SJCRH30 (cell line): ENCODE measurements at places on chromosomes 2 and 18. TPM values are rescaled to one million over a fixed set of nuclear protein-coding genes. Genes with fewer than 3 reads are reported as not detected.
A peak's percentile ranks its signal among the peaks of the same experiment; 100 is the strongest.

DNA sequence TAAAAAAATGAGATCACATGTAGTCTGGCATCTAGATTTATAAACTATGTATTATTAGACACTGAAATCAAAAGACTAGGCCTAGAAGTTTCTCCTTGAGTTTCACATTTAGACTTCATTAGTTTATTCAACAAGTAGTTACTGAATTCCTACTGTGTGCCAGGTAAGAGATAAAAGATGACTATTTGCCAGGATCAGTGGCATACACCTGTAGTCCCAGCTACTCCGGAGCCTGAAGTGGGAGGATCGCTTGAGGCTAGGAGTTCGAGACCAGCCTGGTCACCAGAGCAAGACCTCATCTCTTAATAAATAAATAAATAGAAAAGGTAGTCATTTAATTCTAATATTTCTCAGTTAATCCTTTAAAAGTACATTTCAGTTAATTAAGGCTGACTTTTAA, 2.1 kb downstream of the FAM98A start:
- no peak for DNase-seq

The PROKR1 gene
- total RNA-seq: 0.03 TPM in 1 of 2 replicates, not detected in the other

DNA sequence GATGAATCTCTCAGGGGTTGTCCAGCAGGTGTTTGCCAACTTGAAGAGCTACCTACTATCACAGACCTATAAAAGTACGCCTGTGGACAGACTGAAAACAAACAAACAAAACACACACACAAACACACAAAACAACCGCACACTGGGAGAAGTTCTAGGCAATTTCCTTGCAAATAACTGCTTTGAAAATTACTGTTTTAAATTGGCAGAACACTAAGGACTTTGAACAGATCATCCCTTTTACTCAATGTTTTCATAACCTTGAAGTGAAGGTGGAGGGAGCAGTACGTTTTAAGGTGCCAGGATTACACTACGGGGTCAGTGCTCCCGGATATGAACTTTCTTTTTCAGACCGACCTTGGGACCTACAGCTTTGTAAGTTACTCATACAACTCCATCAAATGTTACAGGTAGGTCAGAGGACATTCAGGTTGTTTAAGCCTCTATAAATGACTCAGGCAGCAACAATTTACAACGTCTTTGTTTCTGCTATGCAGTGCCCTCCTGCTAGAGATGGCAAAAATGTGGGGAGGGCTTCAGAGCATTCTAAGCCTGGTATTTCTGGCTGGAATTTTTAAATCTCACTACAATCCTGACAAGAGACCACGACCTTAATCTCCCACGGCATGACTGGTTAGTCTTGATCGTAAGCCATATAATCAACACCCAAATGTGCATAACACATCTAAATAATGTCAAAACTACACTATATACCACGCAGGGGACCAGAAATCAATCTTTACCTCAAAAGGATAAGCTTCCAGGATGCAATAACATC, 1.4 kb upstream of the SLC20A1 start:
- DNase-seq: no peak

DNA sequence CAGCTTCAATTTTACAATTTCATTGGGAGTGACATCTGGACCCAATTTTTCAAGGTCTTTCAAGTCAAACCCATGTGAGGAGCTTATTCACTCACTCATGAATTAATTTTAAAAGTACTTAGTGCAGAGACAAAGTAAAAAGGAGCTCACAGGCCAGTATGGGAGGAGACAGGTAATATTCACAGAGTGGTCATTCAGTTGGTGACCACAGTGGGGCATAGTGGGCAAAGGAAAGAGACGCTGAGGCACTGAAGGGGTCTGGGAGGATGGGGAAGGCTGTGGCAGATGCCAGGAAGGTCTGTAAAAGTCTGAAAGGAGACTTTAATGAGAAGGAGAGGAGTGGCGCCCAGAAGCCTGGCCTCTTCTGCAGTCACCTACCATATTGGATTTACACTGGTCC, 76.0 kb downstream of the CD8B2 start:
- no peak for DNase-seq

- DNase-seq: no peak
Measured at GRCh38 chr18:60746919-60747318, 374.3 kb upstream of the MC4R start.

The PSMD1 gene
- 167 and 170 TPM in 2 replicates for total RNA-seq

DNA sequence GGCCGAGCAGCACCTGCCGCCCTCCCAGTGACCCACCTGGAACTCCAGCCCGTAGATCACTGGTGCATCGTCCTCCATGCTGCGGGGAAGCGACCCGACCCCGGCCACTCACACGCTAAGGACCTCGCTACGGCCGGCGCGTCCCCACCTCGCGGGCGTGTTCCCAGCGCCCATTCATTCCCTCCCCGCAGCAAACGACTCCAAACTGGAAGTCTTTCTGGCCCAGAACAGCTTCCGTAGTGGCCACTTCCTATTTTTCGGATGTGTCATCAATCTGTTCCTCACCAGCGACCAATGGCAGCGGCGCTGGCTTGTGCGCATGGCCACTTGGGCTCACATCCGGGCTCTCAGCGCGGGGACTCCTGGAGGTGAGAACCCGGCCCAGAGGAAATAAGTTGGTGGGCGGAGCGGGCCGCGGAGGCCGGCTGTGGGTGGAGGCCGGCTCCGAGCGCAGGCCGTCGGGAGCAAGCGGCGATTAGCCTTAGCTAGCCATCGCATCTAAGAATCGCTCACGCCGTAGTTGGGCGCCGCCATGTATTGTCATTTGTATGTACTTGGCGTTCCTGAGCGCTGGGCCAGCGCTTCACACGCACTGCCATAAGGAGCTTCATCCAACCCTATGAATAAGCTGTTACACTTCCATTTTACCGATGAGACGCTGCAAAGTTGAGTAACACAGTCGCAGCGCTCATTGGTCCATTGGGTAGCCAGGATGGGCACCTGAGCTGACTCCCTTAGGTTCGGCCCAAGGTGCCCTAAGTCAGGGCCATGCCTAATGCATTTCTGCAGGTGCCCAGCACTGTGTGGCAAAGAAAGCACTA, at the start of gene EIPR1:
EIPR1 (minus strand) TSS at position 207 of the 821 bp plus-strand sequence; CDS start at position 78, 129 bp downstream.
- peak; percentile 98 for DNase-seq

GRCh38 chr2:167215595-167215994, 327.3 kb downstream of the XIRP2 start:
- no peak for DNase-seq

GRCh38 chr2:101612019-101612418, 85.5 kb upstream of the MAP4K4 start:
- DNase-seq: no peak

GRCh38 chr2:216327447-216327935, 44.8 kb downstream of the MARCHF4 start:
- DNase-seq: no peak

DNA sequence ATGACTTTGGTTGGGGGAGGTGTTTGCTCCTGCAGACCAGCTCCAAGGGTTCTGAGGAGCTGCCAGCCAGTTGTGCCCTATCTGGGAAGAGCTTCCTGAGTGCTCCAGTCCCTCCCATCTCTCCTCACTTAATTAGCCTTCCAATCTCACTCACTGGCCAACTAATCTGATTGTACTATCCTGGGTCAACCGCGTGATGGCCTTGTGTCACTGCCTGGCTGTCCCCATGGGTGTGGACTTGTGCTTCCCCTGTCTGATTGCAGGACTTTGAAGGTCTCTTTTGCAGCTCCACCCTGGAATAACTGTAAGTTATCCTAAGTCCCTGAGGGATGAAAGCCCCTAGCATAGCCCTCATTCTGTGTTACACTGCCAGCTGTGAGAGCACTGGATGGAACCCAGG, 65.0 kb downstream of the SLC4A5 start:
- DNase-seq: no peak

GRCh38 chr2:234863043-234863934, 88.5 kb upstream of the SH3BP4 start:
- peak; percentile 73 for DNase-seq

The PRKAG3 gene
- 0.13 and 0.16 TPM in 2 replicates for total RNA-seq

- DNase-seq: no peak
Measured at GRCh38 chr18:26863921-26864497, 1.5 kb downstream of the AQP4 start.

GRCh38 chr2:36975306-36975705, 9.0 kb upstream of the STRN start:
- DNase-seq: no peak

DNA sequence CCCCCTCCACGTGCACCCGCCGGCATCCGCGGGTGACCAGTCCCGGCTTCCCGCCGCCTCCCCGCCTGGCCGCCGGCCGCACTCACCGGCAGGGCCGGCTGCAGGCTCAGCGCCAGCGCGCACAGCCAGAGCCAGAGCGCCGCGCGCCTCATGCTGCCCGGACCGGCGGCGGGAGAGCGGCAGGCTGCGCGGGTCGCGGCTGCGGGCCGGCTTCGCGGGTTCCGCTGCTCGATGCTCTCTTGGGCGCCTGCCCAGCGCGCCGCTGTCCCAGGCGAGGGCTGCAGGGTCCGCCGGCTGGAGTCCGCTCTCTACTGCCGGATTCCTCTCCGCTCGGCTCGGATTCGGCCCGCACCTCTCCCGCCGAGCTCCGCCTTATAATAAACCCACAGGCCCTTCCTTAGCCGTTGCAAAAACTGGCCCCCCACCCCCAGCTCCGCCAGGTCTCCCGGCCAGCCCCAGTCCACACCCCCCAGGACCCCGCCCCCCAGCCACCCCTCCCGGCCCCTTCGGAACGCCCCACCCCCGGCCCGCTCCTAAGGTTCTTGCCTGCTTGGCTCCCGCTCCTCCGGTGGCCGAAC, at the start of gene SDC1:
SDC1 (minus strand) TSS at position 415 of the 578 bp plus-strand sequence; CDS start at position 152, 263 bp downstream.
- DNase-seq: peak; percentile 79

- DNase-seq: no peak
Measured at GRCh38 chr2:233124421-233125080, 64.4 kb downstream of the INPP5D start.

DNA sequence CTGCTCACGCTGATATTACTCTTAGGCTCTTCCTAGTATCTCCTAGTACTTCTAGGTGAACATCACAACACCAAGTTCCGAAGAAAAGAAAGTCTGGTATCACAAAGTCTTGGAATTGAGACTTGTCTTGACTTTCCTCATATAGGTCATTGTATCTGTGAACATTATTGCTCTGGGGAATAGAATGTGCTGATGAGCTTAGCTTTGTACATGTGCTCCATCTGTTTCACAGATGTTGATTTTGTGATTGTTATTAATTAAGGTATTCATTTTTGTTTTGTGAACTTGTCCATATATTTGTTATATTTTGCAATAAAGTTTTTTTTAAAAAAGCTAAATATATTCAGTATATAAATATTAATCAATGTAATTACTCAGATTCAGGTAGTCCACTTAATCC, 111.7 kb downstream of the BABAM2 start:
- no peak for DNase-seq

DNA sequence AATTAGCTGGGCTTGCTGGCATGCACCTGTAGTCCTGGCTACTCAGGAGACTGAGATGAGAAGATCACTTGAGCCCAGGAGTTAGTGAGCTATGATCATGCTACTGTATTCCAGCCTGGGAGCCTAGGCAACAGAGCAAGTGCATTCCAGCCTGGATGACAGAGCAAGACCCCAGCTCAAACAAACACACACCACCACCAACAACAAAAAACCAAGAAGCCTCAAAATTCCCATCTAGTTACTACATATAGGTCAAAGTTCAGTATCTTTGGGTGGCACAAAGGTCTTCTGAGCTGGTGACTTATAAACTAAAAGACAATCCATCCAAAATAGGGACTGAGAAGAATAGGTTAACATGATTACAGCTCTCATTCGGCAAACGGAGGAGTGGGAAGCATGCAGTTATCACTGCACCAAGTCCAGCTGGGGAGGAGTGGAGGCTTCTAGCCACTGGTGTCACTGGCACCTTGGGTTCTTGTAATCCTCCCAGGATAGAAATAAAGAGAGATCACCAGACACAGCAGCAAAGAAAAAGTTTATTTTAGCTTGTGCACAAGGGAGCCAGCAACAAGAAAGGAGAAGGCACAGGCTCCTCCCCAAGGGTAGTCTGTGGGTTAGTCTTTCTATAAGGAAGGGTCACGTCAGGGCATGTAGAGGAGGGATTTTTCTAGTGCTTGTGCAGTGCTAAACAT, 57.4 kb downstream of the SH2D6 start:
- no peak for DNase-seq

The LIMS3 gene
- total RNA-seq: 3.4 and 6.2 TPM in 2 replicates

DNA sequence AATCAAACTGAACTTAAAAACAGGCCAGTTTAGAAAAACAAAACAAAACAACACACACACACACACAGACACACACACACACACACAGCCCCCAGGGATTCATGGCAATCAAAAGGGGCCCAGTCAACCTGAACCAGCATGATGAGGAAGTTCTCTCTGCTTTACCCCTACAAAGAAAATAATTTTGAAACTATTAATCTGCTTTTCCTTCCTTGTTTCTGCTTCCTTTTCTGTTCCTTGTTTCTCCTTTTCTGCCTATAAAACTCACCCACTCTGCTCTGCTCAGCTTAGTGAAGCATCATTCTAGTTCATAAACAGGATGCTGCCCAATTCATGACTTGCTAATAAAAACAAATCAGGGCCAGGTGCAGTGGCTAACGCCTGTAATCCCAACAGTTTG, 203.1 kb downstream of the RAB3GAP1 start:
- DNase-seq: no peak

DNA sequence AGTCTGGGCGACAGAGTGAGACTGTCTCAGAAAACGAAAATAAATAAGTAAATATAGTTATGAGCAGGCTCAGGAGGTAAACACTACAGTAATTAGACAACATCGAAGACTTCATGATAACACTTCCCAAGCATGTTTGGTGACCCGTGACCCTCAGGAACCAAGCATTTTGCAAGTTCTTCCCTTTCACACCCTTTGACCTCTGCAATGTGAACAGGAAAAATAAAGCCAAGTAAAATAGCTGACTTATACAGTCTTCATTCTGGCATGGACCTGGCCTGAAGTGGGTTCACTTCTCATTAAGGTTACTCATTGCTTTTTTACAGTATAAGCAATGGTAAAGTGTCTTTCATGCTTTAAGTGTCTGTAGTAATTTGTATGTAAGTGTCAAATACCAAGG, 15.3 kb upstream of the TGIF1 start:
- no peak for DNase-seq
